ENCODE measurements at places on chromosomes 5 and 9. TPM values are rescaled to one million over a fixed set of nuclear protein-coding genes. Genes with fewer than 3 reads are reported as not detected.

GRCh38 chr9:122418016-122418415 lies 47.2 kb downstream of the PTGS1 start:
- DNase-seq, result no peak

DNA sequence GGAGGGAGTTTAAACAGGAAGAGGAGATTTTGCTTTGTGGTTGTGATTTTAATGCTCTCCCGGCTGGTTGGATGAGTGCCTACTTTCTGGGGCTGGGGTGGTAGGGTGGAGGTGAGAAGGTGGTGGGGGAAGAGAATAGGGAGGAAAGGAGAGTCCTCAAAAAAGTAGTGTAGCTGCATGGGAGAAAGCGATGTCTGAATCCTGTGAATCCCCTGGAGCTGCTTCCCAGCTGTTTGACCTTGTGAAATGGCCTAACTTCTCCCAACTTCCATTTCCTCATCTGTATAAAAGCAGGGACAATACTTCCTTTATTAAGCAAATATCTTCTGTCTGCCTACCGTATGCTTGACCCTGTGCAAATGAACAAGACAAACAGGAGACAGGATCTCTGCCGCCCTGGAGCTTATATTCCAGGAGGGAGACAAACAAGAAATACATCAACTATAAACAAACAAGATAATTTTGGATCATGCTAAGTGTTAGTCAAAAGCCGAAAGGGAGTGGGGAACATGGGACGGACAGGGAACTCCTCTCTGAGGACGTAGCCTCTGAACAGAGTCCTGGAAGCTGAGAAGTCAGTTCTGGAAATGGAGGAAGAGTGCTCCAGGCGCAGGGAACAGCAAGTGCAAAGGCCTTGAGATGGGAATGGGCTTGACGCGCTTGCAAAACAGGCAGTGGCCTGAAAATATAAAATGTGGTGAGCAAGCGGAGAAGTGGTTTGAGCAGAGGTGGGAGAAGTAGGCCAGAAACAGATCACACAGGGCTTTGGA lies 103.5 kb downstream of the SPRY4 start:
- peak; percentile 43 for DNase-seq

DNA sequence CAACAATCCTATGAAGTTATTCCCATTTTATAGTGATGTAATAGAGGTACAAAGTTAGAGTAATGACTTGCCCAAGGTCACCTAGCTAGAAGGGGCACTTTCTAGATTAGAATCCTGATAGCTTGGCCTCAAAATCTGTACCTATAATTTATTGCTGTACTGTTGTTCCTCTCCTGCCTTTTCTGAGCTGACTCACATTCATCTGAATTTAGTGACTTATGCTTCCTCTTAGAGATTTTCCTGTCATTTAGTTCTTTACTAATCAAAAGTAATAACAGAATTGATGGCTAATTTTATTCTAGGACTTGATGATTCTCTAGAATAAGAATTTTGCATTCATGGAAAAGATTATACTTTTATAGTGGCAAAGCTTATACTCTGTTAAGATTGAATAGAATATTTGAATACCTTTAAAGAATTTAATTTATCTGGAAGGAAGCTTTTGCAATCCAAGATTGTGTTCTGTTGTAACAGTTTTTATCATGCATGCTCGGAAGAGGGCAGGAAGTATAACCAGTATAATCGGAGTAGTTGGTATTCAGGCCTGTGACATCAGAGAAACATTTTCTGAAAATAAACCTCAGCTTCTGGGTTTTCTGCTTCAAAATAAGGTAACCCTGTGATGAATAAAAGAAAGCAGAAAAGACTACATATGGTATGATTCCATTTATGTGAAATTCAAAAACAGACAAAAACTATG lies 21.3 kb downstream of the CYSTM1 start:
- no peak for DNase-seq

DNA sequence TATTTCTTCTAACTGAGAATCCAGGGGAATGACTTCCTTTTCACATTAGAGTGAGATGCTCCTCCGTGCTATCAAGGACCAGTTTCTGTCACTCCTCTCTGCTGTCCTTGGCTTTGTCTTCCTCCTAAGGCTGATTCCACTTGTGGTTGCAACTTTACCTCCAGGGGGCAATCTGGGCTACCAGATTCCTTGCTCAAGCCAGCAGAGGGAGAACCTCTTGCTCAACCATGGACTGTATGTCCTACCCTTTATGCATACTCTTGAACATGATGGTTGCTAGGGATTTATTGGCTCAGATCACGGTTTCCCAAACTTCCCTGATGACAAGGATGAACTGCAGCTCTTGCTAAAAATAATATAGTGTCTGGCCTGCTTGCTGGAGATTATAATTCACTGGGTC lies 24.0 kb downstream of the NNT start:
- DNase-seq, result peak; percentile 81

- DNase-seq, result no peak
These were observed 26.9 kb downstream of the SLC46A2 start for GRCh38 chr9:112863746-112864145.

GRCh38 chr5:9239626-9240025 lies 306.2 kb downstream of the SEMA5A start:
- no peak for DNase-seq

GRCh38 chr9:99607842-99608448 lies 213.7 kb upstream of the NR4A3 start:
- DNase-seq, result peak; percentile 14

DNA sequence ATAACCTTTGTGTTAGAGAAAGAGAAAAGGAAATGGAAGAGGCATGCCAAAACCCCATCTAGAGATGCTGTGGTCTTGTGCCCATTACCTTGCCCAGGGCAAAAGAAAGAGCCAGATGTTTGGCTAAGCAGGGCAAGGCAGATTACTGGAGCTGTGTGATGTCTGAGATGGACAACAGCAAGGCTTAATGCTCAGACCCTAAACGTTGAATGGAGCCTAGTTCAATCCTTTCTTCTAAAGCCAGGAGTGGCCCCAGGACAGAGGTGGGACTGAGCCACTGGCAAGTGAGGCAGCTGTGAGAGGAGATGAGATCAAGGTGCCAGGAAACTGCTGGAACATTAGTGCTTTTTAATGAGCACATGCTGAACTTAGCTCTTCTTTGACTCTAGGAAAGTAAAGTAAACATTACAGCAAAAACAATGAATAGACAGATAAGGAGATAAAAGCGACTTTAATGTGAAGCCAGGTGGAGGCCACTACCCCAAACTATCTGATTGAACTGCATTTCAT lies 143.0 kb upstream of the EGFLAM start:
- DNase-seq, result no peak

DNA sequence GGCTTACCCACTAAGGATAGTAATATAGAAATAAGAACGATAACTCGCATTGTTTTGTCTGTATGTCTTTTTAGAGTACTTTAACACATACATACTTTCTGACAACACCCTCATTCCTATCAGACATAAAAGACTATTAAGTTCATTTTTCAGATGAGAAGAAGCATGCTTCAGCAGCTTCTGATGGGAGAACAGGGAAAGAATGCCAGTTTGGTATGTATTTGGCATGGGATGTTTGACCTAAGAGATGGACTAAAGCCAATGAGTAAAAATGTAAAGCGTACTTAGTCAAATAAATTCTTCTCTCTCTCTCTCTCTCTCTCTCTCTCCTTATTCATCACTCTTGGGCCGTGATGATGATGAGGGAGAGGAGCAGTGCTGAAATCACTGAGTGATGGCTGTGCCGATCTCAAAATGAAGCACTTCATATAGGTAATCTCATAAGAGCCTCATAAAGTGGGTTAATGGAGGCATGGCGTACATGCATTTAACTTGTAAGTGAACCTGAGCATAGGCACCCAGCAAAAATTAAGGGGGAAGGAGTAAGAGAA lies 71.5 kb downstream of the SLIT3 start:
- no peak for DNase-seq

DNA sequence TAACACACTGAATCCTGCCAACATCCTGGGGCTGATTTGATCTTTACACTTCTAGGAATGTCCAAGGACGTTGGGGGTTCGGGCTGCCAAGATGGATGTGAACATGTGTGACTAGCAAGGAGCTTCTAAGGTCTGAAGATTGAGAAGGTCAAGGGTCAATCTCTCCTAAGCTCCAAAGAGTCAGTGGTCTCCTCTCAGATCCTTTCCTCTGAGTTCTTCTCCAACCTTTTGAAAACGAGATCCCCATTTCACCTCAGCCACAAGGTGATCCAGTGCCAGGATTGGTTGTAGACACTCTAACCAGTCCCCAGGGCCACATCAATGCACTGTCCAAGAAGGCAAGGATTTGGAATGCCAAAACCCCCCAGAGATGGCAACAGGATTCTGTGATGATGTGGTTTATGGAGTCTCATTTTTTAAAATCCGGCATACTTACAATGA lies 266.8 kb downstream of the NDUFS4 start:
- no peak for DNase-seq

GRCh38 chr5:145633474-145633873 lies 201.7 kb downstream of the PRELID2 start:
- DNase-seq, result no peak

- DNase-seq, result peak; percentile 74
These were observed 49.2 kb downstream of the ANXA1 start for GRCh38 chr9:73200694-73201452.

- no peak for DNase-seq
These were observed 114.4 kb downstream of the AUH start for GRCh38 chr9:91247278-91247677.

DNA sequence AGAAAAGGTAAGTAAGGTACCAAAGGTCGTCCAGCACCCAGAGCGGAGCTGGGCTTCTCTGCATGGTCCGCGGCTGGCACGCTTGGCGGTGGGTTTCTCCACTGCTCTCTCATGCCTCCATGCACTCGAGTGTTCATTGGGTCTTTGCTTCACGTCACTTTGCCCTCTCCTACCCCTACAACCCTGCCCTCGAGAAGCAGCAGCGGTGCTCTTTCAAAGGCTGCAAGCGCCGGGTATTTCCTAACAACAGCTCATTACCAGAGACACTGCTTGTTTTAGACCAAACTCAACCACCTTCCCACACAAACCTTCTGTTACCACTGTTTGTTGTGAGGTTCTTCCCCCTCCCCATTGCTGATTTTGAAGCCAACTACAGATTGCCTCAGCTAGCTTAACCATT lies 21.5 kb upstream of the ZBTB34 start:
- no peak for DNase-seq

The KCNMB1 gene
- total RNA-seq, result not detected

The HRH2 gene
- not detected for total RNA-seq

The FOXI1 gene
- total RNA-seq, result not detected

The ZNF366 gene
- total RNA-seq, result not detected

The PRDM9 gene
- total RNA-seq, result not detected

The ANKRD18A gene
- total RNA-seq, result not detected

The PCDHB16 gene
- 11.3 TPM for total RNA-seq

The RELL2 gene
- total RNA-seq, result 6.6 TPM

The TSSK1B gene
- not detected for total RNA-seq

The ACOT12 gene
- not detected for total RNA-seq

The FSTL4 gene
- total RNA-seq, result 0.86 TPM

The CNTNAP3 gene
- total RNA-seq, result not detected

The CTXN3 gene
- not detected for total RNA-seq
